ENCODE measurements at places on chromosomes 1 and 21. TPM values are rescaled to one million over a fixed set of nuclear protein-coding genes. Genes with fewer than 3 reads are reported as not detected.

OR2L13 gene
- not detected for total RNA-seq

GRCh38 chr1:82400521-82400920, 599.8 kb downstream of the ADGRL2 start:
- H3K4me3 ChIP-seq = no peak overlapping the region
- no peak for DNase-seq
- H3K27me3 ChIP-seq = no peaks in the 10 kb centered on the region
- no peaks in the 10 kb centered on the region for H3K4me1 ChIP-seq

GRCh38 chr1:31723828-31724359, 20.1 kb upstream of the COL16A1 start:
- H3K4me1 ChIP-seq = no peaks in the 10 kb centered on the region
- H3K36me3 ChIP-seq = no peaks in the 10 kb centered on the region
- no peaks in the 10 kb centered on the region for H3K27me3 ChIP-seq
- no peak overlapping the region for H3K27ac ChIP-seq
- no peak overlapping the region for H3K4me3 ChIP-seq

- peaks cover 10% of the 10 kb centered on the region for H3K4me1 ChIP-seq
- no peak overlapping the region for H3K4me3 ChIP-seq
- no peaks in the 10 kb centered on the region for H3K27me3 ChIP-seq
- H3K27ac ChIP-seq = no peak overlapping the region
- no peaks in the 10 kb centered on the region for H3K36me3 ChIP-seq
- DNase-seq = no peak
Observed at GRCh38 chr1:172537366-172537765, 4.4 kb downstream of the SUCO start.

- H3K4me3 ChIP-seq = no peak overlapping the region
- H3K4me1 ChIP-seq = peaks cover 14% of the 10 kb centered on the region
- H3K27ac ChIP-seq = peak overlapping the region; percentile 56
- H3K27me3 ChIP-seq = no peaks in the 10 kb centered on the region
- peak; percentile 68 for DNase-seq
Observed at GRCh38 chr1:182301467-182302198, 90.0 kb downstream of the GLUL start.

ANKRD45 gene
- not detected for total RNA-seq

DNA sequence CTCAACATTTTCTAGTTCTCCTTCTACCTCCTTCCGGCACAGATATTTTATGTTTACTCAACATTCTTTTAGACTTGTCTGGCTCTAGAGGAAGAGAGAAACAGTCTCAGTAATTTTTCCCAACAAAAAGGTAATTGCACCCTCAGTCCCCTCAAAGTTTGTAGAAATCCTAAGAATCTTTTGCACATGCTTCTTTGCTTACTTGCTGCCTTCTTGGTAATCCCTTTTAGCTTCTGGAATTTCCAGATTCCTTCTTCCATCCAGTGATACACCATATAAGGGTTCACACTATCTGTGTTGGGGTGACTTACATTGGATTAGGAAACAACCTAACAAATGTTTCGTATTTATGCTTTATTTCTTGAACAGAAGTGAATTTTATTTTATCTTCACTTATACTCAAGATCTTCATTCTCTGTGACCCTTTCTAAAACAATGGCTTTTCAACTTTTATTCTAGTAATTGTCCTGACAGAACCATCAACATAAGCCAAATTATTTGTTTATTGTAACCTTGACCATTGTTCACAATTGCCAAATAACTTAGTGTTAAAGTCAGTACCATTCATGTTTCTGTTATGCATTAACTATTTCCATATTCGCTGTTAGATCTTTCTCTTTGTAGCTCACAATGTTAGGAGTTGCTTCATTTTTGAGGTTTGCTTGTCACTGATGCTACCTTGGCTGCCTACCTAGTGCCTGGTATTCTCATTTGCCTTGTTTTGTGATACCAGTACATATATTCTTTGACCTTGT, 238.1 kb downstream of the HMCN1 start:
- DNase-seq = no peak
- H3K36me3 ChIP-seq = no peaks in the 10 kb centered on the region
- H3K27me3 ChIP-seq = no peaks in the 10 kb centered on the region
- no peak overlapping the region for H3K27ac ChIP-seq
- no peak overlapping the region for H3K4me3 ChIP-seq
- H3K4me1 ChIP-seq = no peaks in the 10 kb centered on the region

GRCh38 chr1:3714284-3714741, 37.9 kb upstream of the CCDC27 start:
- no peak for DNase-seq
- no peak overlapping the region for H3K27ac ChIP-seq
- H3K36me3 ChIP-seq = no peaks in the 10 kb centered on the region
- H3K27me3 ChIP-seq = no peaks in the 10 kb centered on the region

All from hepatocyte (in vitro differentiated cells).